CD8-positive, alpha-beta memory T cell (primary cell): ENCODE measurements at places on chromosomes 6 and 20.

DNA sequence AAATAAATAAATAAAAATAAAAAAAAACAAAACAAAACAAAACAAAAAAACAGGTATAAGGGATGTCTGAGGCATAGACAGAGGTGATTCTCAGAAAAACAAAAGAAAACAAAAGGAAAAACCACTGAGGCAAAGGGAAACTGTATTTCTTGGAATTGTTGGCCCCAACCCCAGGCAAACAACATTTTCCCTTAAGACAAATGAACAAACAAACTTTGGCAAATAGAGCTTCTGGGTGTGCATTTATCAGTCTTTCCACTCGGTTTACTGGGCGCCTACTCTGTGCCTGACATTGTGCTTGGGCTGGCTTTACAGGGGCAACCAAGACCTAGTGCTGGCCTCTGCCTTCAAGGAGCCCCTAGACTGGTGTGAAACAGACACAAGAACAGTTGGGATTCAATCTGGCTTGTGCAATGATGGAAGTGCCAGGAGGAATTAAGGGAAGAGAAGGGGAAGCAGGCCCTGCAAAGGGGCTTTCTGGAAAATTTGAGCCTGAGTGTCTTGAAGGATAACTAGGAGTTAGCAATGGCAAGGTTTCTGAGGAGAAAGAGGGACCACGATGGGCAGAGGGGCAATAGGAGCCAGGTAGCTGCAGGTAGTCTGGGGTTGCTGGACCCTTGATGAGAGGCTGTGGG is 33.8 kb upstream of the IER3 start:
- no peak for DNase-seq

GRCh38 chr6:110390404-110390803 is 25.0 kb downstream of the DDO start:
- DNase-seq, result peak; percentile 28

- no peak for DNase-seq
Observed at GRCh38 chr6:45531999-45532595, 154.4 kb upstream of the SUPT3H start.

GRCh38 chr6:5328800-5329199 is 67.5 kb downstream of the FARS2 start:
- no peak for DNase-seq

DNA sequence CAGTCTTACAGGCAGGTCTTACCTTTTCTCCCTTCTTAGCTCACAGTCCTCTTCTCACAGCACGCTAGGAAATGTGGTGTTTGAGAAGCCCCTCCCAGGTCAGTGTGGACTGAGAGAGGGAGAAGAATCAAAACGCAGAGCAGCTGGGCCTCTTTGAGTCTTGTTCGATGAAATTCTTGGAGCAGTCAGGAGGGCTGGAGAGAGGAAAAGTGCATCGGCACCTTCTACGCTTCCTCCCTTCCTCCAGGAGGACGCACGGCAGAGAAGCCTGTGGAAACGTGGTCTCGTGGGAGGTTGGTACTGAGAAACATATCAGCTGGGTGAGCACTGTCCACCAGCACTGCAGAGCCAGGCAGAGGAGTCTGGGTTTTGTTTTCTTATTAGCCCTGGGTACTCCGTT is 52.7 kb downstream of the TXLNB start:
- no peak for DNase-seq

DNA sequence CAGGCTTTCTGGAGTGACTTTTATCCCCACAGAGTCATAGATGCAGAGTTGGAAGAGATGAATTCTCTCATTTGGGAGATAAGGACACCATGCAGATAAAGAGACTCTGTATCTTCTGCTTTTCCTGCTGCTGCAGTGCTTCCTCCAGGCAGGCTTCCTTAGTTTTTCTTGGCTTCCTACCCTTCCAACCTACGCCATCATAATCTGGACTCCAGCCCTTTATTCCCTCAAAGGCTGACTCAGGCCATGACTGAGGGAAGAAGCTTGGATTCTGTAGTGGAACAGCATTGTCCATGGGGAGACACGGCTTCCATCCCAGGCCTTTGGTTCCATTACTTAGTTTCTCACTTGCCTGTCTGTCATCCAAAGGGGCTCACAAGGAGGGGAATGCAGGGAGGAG is 6.5 kb upstream of the RNF24 start:
- DNase-seq, result no peak

DNA sequence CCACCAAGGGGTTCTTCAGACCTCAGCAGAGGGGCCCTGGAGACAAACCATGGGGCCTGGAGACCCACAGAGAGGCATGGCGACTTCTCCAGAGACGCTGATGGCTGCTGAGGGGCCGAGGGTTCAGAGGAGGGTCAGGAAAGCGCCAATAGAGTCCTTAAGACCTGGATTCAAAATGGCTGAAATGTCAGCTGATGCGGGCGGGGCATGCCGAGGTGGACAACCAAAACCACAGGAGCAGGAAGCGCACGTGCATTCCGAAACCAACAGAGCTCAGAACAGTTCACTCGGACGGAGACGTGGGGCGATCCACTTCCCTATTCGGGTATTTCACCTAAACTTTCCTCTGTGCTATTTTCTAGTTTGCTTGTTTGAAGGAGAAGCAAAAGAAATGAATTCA is 99.9 kb upstream of the RIN2 start:
- DNase-seq, result no peak

- DNase-seq, result no peak
Observed at GRCh38 chr6:447381-448165, 56.0 kb downstream of the IRF4 start.

DNA sequence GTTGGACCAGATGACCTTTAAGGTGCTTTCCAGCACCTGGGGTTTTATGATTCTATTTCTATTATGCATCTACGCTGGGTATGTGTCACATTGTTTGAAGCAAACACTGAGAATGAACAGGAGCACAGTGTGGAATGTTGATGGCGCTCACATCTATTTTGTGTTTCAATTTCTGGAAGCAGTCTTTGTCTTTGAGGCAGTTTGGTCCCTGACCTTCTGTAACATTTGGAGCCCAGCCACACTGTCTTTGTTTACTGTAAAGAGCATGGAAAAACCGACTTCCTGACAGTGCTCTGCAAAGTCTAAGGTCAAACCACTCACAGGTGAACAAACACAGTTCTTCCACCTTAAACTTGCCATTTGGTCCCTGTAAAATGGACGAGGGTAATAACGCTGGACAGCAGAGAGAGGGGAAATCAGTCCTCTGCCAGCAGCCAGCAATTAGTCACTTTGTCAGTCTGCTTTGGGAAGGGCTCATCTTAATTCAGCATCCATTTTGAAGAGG is 155.5 kb downstream of the PRL start:
- DNase-seq, result no peak

DNA sequence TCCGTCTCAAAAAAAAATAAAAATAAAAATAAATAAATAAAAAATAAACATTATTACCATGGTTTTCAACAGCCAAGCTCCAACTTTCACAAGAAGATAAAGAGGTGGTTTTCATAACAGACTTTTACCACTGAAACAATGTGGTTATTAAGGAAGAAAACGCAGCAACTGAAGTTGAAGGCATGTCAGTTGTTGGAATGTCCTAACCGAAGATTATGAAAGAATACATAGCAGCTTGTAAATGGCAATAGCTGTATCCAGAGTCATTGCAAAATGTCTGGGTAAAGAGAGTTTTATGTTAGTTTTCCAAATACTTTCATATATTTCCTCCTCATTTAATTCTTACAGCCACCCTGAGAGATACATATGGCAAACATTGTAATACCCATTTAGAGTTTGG is 161.6 kb upstream of the MARCKS start:
- no peak for DNase-seq

DNA sequence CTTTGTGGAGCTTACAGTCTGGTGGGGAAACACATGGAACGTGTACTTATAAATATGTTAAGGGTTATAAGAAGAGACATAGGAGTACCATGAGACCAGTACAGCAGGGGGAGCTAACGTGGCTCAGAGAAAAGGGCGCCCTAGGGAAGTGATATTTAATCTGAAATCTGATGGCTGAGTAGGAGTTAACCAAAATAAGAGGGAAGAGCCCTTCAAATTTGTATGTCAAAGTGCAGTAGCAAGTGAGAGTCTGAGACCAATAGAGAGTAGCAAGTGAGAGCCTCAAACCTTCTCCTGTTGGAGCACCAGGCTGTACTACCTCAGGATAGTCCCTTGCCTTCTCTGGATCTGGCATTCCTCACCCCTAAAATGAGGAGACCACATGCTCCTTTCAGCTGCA is 6.1 kb upstream of the PKIG start:
- no peak for DNase-seq

DNA sequence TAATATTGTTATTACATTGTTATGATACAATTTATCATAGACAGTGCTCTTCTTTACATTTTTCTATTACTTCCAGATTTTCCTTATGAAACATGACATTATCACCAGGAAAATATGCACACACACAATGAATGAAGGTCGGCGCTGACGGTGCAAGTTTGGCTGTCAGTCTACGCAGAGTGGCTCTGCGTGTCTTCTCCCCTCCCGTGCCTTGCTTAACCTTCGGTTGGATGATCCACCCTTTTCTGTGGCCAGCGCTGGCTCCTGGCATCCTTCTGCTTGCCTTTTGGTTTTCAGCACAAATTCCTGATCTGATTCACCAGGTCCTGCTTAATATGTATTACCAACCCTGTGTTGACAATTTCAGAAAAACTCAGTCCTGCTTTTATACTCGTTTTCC is 157.4 kb downstream of the TSHZ2 start:
- no peak for DNase-seq

DNA sequence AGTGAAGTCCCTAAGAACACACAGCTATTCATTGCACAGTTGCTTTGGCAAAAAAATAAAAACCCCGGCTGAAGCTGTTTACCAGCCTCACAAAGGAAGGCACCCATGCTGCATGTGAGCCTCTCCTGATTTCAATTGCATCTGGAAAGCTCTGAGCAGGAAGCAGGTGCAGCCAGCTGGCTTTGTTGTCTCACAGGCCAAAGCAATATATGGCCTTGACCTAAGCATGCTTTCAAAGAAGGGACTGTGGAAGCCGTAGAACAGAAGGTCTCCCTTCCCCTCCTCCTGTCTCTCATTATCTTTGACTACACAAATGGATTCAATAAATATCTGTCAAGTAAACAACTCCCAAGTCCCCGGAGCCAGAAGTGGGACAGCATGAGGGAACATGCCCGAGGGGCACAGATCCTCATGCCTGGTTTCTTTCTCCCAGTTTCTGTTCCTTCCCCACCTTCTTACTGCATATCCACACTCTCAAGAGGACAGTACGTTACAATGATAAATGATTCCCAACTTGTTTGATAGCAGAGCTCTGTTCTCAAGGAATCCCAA is 57.2 kb upstream of the PCSK2 start:
- DNase-seq, result no peak

DNA sequence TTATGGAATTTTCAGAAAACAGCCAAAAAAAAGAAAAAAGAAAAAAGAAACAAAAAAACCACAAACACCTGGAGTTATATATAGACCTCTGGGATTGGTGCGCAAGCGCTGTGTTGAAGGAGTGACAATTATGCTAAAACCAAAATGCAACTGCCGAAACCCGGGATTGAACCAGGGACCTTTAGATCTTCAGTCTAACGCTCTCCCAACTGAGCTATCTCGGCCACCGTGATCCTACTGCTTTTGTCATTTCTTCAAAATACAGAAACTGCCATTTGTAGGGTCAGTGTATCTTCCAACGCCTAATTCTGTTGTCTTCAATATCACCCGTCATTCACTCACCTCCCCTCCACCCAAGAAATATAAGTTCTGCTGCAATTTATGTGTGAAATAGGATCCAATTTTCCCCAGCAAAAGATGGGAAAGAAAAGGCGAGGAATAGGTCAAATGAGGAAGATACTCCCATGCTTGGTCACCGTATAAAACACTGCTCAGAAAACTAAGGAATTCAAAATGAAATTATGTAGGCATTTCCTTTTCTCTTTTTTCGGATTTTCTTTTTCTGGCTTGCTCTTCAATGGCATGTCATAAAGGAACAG is 116.0 kb downstream of the TRIM27 start:
- no peak for DNase-seq

DNA sequence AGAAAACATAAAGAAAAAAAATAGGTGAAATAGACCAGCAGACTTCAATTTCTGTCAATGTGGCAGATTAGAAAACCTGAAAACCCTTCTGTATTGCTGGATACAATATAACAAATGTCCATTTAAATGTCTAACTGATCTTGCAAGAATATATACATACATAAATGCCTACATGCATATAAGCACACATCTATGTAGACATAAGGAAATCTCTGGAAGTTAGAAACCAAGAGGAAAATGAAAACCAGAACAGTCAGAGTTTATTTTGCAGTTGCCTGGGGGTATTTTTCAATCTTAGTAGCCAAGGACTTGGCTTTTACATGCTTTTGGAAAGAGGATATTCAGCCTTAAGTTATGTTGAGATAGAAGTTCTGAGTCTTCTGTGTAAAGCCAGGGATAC is 184.0 kb downstream of the RPS12 start:
- DNase-seq, result no peak

GRCh38 chr6:35737413-35738211 is 780 bp downstream of the ARMC12 start:
- DNase-seq, result peak; percentile 64

GRCh38 chr6:89385156-89385667 is 26.9 kb downstream of the RRAGD start:
- DNase-seq, result no peak

DNA sequence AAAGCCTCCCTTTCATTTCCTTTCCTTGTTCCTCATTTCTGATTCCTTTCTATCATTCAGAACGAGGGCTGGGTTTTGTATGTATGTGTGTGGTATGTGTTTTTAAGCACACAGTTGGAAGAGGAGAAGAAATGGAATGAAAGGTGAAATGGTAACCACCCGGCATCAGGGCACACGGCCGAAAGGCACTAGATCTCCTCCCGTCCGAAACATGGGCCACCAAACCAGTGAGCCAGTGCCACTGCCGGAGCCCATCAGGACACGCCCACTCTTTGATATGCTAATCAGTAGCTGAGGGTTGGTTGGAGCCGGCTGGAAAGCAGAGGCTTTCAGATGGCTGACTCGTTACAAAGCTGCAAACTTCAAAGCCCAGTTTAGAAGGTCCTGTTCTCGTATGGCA is 228.6 kb upstream of the JARID2 start:
- DNase-seq, result no peak

DNA sequence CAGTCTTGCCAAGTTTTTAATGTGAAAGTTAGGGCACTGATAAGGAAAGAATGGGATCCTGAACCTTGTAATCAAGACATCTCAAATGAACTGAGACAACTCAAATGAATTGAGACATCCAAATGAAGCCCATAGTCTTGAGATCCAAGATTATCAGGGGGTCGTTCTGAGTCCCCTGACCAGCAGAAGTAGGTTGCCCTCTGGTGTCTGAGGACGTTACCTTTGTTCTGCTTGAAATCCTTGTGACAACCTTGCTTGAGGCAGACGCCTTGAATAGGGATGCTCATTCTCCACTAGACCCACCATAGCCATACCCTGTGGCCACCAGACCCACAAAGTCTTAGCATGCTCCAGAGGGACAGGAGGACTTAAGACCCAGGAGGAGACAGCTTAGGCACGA is 37.7 kb downstream of the ZBTB9 start:
- no peak for DNase-seq

GRCh38 chr6:10141746-10142443 is 273.0 kb downstream of the TFAP2A start:
- DNase-seq, result no peak

GRCh38 chr6:142819603-142820337 is 125.2 kb downstream of the HIVEP2 start:
- DNase-seq, result peak; percentile 53

GRCh38 chr6:54516321-54516720 is 208.1 kb downstream of the TINAG start:
- DNase-seq, result no peak

- DNase-seq, result no peak
Observed at GRCh38 chr6:48031711-48032110, 79.3 kb downstream of the PTCHD4 start.

- DNase-seq, result no peak
Observed at GRCh38 chr6:62152796-62153195, 133.2 kb downstream of the KHDRBS2 start.

GRCh38 chr6:162290846-162291465 is 436.6 kb downstream of the PRKN start:
- DNase-seq, result no peak
